ENCODE measurements at places on chromosomes 7 and 10.
A peak's percentile ranks its signal among the peaks of the same experiment; 100 is the strongest.

- DNase-seq = no peak
Measured at GRCh38 chr10:110175406-110175805, 32.0 kb upstream of the MXI1 start.

- DNase-seq = no peak
Measured at GRCh38 chr7:104431930-104432329, 103.5 kb downstream of the LHFPL3 start.

GRCh38 chr7:122299624-122300210, 4.8 kb downstream of the FEZF1 start:
- DNase-seq = no peak

DNA sequence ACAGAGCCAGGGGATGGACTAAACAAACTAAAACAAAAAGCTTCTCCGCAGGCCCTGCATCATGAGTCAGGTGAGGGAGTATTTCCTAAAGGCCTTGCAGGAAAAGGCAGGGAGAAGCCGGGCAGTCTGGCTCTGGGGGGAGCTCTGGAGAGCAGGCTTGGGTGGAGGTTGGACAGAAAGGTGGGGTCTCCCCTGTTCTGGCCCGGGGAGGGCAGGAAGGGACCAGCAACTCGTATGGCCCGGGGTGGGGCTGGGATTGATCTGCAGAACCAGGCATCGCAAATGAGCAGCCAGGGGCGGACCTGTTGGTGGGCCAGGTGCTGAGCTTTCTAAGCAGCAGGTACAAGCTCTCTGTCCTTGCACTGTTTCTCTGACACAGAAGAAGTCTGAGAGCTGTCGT, 235.2 kb downstream of the TCERG1L start:
- no peak for DNase-seq

- no peak for DNase-seq
Measured at GRCh38 chr7:31362401-31362800, 21.9 kb upstream of the NEUROD6 start.

DNA sequence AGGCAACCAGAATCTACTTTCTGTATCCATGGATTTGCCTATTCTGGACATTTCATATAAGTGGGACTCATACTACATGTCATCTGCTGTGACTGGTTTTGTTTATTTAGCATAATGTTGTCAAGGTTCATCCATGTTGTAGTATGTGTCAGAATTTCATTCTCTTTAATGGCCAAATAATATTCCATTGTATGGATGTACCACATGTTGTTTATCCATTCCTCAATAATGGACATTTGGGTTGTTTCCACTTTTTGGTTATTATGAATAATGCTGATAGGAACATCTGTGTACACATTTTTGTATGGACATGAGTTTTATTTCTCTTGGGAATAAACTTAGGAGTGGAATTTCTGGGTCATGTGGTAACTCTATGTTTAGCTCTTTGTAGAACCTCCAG, 133.7 kb downstream of the CREB5 start:
- no peak for DNase-seq

DNA sequence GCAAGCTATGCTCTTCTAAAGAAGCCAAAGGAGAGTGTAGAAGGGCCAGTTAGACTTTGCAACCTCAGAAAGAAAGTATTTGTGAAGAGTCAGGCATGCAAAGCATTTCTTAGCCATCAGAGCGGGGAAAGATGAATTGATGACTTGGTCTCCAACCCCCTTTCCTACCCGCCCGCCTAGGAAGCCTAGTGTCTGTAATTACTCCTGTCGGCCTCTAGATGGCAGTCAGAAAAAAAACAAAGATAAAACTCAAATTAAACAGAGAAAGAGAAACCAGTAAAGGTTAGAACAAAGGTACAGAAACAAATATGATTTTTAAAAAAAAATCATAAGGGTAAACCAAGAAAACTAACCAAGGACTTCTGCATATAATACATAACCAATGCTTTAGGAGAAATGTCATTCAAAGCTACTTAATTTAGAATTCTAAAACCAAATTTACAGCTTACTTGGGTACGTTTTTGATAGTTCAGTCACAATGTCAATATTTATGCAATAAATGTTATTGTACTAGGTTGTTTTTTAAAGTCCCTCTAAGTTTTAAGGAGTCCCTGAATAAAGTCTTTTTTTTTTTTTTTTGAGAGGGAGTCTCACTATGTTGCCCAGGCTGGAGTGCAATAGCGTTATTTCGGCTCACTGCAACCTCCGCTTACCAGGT, 97.6 kb downstream of the LYZL1 start:
- no peak for DNase-seq

DNA sequence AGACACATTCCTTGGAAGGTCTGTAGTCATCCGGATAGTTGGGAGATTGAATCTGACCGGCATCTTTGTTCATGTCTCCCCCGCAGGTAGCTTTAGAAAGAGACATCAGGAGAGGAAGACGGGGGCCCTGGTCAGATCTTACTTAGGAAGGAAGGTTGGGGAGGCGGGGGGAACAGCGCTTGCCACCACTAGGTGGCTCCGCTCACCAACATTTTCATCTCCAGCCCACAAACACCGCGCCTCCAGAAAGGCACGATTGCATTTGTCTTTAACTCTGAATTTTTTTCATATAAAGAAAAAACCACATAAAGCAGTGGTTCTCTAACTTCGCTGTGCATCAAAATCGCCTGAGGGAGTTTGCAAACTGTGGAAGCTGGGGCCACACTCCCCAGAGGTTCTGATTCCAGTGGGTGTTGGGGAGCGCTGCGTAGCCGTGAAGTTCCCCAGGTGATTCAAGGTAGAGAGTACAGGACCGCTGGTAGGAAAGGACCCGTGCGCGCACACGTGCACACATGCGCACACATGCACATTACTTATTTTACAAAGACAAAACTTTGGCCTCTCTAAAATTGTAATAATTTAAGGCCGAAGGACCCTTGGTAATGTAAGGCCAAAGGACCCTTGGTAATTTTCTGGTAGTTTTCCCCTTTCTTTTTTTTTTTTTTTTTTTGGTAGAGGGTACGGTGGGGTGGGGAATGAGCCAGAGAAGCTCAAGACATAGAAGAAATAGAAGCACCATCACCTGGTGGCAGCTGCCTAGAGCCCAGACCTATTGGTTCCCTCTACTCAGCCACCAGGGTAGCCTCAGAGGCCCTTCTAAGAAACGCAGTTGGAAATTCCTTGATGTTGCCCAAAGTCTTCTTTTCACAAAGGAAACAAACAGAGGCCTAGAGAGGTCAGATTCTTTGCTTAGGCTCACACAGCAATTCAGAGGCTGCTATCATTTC, 37.4 kb upstream of the OPALIN start:
- peak; percentile 69 for DNase-seq

GRCh38 chr7:74040791-74041520, 13.0 kb downstream of the ELN start:
- DNase-seq = no peak

- DNase-seq = no peak
Measured at GRCh38 chr7:130703851-130704250, 17.5 kb upstream of the TSGA13 start.

DNA sequence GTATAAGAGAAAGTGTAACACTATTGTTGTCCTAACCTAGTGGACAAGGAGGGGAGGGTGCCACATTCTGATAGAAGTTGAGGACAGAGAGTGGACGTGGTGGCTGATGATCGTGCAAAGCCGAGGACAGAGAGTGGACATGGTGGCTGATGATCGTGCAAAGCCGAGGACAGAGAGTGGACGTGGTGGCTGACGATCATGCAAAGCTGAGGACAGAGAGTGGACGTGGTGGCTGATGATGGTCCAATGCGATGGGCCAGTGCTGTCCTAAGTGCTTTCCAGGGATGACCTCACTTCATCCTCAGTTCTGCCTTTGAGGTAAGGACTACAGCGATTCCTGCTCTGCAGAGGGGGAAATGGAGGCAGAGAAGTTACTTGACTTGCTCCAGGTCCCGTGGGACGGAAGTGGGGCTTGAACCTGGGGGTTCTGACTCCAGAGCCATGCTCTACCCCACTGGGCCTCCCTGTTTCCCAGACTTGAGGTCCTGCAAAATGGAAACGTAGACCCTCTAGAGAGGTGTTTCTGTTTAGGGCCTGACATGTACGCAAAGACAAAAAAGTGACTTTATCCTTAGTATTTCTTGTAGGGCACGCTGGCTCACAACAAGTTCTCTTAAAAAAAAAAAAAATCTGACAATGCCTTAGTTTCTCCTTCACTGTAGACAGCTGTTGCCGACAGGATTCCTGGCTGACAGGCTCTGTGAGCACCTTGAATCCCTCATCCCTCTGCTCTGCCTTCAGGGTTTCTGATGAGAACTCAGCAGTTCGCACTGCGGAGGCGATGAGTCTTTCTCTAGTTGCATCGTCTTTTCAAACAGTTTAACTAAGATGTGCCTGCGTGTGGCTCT, 20.3 kb upstream of the NCAPG2 start:
- DNase-seq = no peak

DNA sequence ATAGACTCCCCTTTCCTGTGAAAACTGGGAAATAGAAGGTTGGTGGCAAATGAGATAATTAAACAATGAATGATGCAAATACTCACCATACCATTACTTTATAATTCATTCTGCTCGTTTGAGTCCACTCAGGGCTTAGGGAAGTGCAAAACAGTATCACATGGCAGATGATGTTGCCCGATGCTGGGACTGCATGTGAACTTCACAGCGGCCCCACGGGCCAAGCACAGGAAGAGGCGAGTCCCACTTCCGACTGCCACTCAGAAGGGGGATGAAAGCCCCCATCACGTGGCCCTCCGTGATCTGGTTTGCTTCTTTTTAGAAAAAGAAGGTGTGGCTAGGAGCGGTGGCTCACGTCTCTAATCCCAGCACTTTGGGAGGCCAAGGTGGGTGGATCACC, 71.5 kb downstream of the PRPF18 start:
- no peak for DNase-seq
